ENCODE measurements at places on chromosomes 2 and 18. TPM values are rescaled to one million over a fixed set of nuclear protein-coding genes. Genes with fewer than 3 reads are reported as not detected.

DNA sequence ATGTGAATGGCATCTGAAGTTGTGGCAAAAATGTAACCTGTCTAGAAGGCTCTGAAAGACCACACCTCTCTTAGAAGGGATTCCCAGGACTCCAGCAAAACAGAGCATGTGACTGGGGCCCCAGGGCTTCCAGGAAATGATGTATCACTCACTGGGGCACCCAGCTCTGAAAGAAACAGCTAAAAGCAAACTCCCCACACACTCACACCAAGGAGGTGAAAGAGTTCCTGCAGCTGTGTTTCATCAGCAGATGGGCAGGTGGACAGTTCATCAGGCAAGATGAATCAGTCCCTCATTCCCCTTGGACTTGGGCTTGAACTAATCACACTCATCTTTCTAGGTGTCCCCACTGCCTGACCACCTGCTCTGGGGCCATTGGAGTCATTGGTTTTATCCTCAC lies 76.2 kb downstream of the CCBE1 start:
- no peaks in the 10 kb centered on the region for H3K36me3 ChIP-seq
- H3K27me3 ChIP-seq = no peaks in the 10 kb centered on the region
- no peak overlapping the region for H3K4me3 ChIP-seq
- no peak for DNase-seq

DNA sequence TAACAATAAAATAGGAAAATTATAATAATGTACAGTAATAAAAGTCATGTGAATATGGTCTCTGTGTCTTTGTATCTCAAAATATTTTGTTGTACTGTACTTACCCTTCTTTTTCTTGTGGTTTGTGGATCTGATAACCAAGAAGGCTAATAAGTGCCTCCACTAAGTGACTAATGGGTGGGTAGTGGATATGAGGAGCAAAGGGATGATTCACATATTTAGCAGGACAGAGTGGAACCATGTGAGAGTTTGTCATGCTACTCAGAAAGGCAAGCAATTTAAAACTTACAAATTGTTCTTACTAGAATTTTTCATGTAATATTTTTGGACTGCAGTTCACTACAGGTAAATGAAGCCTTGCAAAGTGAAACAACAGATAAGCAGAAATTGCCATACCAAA lies 1241.2 kb upstream of the CDH2 start:
- no peaks in the 10 kb centered on the region for H3K36me3 ChIP-seq
- no peaks in the 10 kb centered on the region for H3K4me1 ChIP-seq
- DNase-seq = no peak
- no peak overlapping the region for H3K4me3 ChIP-seq

DNA sequence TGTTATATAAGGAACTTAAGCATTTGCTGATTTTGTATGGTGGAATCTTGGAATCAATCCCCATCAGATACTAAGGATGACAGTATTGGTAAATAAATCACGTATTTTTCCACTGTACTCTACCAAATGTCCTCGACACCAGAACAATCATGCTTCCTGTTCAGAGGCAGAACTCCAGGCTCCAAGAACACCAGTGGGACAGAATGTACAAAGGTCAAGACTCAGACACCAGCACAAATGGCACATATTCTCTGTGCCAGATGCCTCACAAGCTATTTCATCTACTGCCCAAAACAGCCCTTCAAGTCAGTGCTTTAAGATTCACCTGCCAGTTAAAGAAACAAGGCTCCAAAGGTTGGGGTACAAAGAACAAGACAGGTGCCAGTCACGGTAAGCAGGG lies 420.5 kb downstream of the STK39 start:
- no peak overlapping the region for H3K27ac ChIP-seq
- H3K4me3 ChIP-seq = no peak overlapping the region
- no peaks in the 10 kb centered on the region for H3K27me3 ChIP-seq
- DNase-seq = no peak
- no peaks in the 10 kb centered on the region for H3K4me1 ChIP-seq

DNA sequence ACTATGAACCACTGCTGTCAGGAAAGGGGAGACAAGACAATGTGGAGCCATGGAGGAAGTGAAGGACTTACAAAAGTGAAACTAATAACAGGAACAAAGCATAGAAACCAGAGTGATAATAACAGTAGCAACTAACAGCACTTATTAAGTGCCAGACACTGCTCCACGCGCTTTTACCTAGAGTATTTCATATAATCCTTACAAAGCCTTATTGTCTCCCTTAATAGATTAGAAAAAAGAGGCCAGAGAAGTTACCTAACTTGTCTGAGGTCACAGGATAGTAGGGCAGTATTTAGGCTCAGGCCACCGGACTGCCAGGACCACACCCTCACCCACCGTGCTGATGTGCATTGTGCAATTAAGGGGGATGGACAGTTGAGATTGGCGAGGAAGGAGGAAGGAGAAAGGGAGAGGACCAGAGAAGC lies 98.6 kb upstream of the NFU1 start:
- H3K27me3 ChIP-seq = no peaks in the 10 kb centered on the region
- H3K36me3 ChIP-seq = no peaks in the 10 kb centered on the region
- no peak overlapping the region for H3K27ac ChIP-seq
- no peak for DNase-seq
- H3K4me1 ChIP-seq = no peaks in the 10 kb centered on the region
- H3K4me3 ChIP-seq = no peak overlapping the region

Gene ERFE
- not detected for total RNA-seq
